ENCODE measurements at places on chromosomes 2 and 18.

- peak; percentile 11 for DNase-seq
These were observed 993 bp downstream of the RBMS1 start for GRCh38 chr2:160492401-160493226.

DNA sequence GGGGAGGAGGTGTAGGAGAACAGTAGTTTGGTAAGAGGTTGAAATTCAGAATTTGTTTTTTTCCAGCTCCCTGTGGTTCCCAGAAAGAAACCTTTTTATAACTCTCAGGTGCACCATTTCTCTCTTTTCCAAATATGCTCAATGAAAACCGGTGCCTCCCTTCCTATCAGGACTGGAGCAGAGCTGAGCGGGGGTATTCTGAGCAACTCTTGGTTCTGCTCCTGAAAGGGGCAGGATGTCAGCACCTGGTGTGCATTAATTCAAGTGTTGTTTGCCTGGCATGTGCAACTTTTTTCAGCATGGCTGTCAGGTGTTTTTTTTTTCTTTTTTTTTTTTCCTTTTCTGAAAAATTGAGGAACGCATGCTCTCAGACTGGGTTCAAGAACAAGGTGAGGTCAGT, 74.1 kb downstream of the MAPK4 start:
- DNase-seq = no peak

DNA sequence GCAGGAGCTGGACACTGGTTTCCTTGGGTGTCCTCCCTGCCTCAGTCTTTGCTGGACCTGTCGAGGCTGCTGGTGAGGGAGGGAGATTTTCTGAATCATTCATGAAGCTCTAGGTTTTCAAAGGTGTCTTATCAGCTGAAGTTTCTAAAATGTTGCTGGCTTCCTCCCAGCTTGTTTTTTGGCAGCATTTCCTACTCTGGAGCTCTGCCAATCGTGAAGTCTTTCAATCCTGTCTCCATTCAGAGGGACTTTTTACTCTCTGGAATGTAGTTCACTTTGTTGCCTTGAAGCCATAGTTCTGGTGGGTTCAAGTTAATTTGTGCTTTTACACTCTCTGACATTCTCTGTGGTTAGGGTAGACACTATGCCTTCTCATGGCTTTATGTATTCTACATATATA, 23.9 kb downstream of the SNTG2 start:
- DNase-seq = no peak

DNA sequence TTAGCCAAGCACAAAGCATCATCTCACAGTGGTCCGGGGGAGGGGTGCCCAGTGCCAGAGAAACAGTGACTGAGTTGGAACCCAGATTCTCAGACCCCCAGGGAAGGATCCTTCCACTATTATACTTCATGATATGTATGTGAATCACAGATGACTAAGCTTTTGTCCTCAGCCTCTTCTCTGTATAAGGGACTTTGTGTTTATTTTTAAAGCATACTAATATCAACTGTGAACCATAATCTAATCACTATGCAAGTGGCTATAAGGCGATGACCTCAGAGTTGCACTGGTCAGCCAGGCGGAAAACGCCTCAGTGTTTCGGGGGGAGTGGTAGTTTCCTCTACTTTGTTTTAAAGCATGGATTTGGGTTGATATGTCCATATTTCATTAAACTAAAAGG, 160.4 kb upstream of the TMEM200C start:
- DNase-seq = no peak

DNA sequence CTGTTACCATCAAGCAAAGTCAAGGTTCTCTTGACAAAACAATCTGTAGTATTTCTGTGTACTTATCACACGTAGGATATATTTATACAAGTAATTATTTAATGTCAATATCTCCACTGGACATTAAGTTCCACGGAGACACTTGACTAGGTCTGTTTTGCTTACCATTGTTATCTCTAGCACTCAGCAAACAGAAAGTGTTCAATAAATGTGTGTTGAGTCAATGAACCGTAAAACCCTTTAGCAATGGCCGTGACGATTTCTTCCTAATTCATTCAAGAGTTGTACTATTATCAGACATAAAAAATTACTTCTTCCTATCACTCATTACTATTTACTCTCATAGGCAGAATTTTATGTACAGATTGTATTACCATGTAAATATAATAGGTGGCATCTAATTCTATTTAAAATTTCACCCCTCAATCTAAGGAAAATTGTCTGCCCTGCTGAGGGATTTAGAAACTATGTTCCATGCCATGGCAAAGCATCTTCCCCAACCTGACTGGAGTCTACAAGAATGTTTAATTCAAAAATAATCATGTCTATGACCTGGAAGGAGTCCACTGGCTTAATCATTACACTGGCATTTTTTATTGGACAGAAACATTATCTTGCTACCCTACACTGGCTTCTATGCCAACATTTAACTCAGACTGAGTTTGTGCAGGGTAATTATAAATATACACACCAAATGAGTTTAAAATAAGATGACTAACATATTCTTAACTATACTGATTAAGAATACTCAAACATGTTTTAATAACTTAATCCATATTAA, 301.9 kb downstream of the ZEB2 start:
- no peak for DNase-seq

- no peak for DNase-seq
These were observed 22.5 kb downstream of the KIF1A start for GRCh38 chr2:240797500-240797895.

- no peak for DNase-seq
These were observed 741.1 kb upstream of the SALL3 start for GRCh38 chr18:78238404-78239089.

- no peak for DNase-seq
These were observed 3.3 kb upstream of the CNDP1 start for GRCh38 chr18:74531043-74531442.

GRCh38 chr2:108588070-108588668, 53.9 kb downstream of the LIMS1 start:
- no peak for DNase-seq

DNA sequence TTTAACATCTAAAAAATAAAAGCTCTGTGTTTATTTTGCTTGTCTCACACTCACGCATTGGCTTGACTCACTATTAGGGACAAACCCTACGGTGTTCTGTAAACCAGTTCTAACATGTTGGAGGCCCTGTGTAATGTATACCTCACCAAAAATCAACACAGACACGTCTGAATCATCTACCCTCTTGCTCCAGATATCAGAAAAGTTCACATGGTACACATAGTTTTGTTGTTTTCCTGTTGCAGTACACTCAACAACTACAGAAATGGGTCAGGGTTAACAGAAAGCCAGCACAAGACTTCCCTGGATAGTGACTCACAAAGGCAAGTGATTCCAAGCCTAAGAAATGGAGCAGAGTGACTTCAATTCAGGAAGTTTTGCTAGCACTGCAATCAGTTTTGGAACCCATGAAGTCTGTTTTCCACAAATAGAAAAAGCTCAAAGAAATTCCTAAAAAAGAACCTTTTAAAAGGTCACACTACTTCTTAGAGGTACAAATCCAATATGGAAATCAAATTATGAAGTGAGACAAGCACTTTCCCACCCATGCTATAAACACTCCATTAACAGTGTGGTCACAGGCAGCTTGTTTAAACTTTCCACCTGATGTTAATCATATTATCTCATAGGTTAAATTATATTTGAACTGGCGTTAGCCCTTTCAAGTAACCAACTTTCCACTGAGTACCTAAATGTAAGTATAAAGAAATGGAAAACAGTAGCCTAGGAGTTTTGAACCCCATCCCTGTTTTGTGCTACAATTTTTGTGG, 87.4 kb downstream of the GAREM1 start:
- no peak for DNase-seq

- no peak for DNase-seq
These were observed at the start of gene IL1RN for GRCh38 chr2:113126845-113127645. Gene IL1RN, plus strand, starts transcription at chr2:113127598. Its CDS starts 27 bp downstream, at chr2:113127625.

DNA sequence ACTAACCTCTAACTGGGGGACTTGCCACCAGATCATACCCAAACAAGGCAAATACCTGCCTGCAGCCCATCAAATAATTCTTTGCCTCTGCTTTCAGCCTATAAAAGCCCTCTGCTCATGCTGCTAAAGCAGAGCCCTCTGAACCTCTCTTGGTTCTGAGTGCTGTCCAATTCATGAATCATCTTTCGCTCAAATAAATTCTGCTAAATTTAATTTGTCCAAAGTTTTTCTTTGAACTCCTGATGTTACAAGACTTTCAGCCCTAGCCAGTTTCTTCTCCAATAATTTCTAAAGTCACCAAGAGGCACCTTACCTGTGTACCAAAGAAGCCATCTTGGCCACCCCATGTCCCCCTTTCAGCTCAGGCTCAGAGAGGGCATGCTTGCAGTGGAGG, 72.0 kb downstream of the MRO start:
- no peak for DNase-seq

- no peak for DNase-seq
These were observed 119.2 kb upstream of the CCDC68 start for GRCh38 chr18:55078303-55078932.

DNA sequence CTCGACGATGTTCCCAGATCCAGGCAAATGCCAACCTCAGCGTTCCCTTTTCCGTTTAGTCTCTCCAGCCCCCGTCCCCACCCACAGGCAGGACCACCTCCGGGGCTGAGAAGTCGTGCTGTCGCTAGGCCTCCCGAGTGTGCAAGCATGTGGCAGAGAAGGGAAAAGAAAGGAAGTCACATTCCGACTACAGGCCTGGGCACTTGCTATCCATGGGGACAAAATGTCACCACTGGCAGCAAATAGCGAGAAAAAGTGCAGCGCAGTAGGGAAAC, 420 bp downstream of the PIGN start:
- DNase-seq = no peak

DNA sequence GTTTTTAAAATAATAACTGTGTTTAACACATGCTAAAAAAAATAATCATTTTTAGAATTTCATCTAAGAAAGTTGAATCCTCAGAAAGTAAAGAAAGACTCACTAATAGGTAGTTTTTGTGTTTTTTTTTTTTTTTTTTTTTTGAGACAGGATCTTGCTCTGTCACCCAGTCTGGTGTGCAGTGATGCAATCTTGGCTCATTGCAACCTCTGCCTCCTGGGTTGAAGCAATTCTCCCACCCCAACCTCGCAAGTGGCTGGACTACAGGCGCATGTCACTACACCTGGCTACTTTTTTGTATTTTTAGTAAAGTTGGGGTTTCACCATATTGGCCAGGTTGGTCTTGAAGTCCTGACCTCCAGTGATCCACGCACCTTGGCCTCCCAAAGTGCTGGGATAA, 7.1 kb downstream of the CKAP2L start:
- DNase-seq = no peak

- no peak for DNase-seq
These were observed 203.5 kb upstream of the UBE2E3 start for GRCh38 chr2:180776921-180777320.

- no peak for DNase-seq
These were observed 39.0 kb upstream of the MAL start for GRCh38 chr2:94986392-94986963.

- DNase-seq = no peak
These were observed 498.1 kb upstream of the CRIM1 start for GRCh38 chr2:35857498-35857897.

GRCh38 chr2:26245231-26245732, 543 bp downstream of the HADHB start:
- DNase-seq = peak; percentile 35

DNA sequence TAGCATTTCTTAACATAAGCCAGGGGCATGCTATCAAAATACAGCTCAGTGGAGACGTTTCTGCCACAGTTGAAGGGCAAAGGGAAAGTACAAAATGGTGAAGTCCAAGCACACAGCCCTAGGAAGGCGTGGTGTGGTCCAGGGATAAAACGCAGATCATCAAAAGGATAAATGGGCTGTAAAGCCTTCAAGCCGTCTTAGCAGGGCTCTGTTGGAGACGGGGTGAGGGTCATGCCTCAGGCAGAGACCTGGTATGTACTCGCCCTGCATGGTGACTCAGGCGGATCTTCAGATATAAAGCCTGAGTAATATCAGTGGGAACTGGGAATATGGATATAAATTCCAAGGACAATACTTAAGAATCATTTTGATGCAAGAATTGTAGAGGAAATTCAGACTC, 61.2 kb downstream of the NGEF start:
- DNase-seq = no peak

DNA sequence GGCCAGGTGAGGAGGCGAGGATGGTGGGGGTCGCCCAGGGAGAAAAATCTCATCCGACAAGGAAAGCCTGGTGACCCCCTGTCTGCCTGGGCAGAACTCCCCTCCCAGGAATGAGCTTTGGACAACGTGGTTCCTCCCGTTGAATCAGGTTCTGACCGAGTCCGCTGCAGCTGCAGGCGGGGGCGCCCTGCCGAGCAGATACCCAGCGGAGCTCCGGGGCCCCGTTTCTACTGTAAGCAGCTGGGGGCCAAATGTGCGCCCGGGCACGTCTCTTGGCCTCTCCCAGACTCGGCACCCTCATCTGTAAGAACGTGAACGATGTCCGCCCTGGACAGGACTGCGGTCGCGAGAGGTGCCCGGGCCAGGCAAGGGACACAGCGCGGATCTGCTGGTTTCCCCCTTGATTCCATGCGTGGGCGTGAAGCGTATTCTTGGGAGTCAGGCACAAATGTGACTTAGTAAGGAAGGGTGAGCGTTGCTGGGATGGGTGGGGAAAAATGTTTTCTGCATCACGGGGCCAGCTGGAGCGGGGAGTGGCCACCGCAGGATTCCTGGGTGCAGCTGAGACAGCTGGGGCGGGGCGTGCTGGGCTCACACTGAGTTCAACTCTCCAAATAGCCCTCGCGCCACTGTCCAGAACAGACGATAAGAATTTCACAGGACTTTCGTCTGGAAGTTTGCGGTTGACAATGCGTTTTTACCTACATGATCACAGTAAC, 20.2 kb upstream of the TUBB6 start:
- no peak for DNase-seq

DNA sequence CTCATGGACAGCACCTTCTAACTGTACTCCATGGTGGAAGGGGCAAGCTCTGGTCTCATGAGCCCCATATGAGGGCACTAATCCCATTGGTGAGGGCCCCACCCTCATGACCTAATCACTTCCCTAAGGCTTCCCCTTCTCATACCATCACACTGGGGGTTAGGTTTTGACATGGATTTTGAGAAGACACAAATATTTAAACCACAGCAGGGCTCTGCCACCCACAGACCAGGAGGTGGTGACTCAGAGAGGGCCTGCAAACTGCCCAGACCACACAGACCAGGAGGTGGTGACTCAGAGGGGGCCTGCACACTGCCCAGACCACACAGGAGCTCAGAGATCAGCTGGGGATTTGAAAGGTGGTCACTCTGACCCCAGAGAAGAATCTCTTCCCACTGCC, 222.0 kb downstream of the KLHL29 start:
- DNase-seq = no peak

DNA sequence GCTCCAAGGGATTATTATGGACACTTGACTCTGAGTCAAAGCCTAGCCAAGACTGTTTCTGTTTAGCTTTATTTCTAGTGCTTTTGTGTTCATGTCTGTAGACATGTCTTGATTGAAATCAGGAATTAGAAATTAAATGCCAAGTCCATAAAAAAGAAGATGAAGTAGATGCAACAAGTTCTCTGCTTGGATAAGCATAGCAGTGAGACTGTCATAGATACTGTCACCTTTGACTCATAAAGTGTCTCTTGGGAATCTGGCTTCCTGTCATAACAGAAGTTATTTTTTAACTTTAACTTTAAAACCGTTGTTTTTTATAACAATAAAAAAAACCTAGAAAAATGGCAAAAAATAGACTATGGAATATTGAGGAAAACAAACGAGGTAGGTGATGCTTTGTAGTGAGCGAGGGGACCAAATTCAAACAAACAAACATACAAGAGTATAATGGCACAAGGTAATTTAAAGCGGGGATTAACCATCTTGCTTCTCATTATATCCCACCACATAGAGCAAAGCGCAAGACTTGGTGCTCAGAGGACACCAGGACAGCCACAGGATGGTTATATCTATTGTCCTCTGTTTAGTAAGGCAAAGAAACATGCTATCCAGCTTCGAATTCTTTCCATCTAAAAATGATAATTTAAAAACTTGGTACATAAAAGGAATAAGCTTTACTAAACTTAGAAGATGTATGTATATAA, 64.6 kb downstream of the CD226 start:
- no peak for DNase-seq
